Karpas-422 (cell line): ENCODE measurements at places on chromosomes 12 and 14. TPM values are rescaled to one million over a fixed set of nuclear protein-coding genes. Genes with fewer than 3 reads are reported as not detected.

- no peak overlapping the region for H3K27ac ChIP-seq
- H3K27me3 ChIP-seq: no peaks in the 10 kb centered on the region
- DNase-seq: no peak
- no peak overlapping the region for H3K4me3 ChIP-seq
Measured at GRCh38 chr14:76726551-76726970, 34.7 kb upstream of the VASH1 start.

- no peak for DNase-seq
- no peaks in the 10 kb centered on the region for H3K27me3 ChIP-seq
- no peak overlapping the region for H3K27ac ChIP-seq
- no peaks in the 10 kb centered on the region for H3K36me3 ChIP-seq
Measured at GRCh38 chr12:120994589-120995337, 16.4 kb downstream of the HNF1A start.

DNA sequence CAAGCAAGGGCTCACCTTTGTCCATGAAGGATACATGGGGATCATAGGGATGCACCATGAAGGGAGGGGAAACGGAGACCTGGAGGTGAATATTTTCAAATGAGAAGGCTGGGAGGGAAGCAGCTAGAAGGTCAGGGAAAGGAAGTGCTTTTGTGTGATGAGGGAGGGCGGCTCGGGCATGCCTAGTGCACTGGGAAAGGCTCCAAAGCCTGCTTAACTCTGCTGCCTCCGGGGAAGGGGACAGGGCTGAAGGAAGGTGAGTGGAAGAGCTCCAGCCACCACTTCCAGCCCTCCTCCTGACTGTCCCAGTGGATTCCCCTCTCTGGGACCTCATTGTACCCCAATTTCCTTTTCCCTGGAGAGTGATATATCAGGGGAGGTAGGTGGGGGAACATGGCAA, 149.4 kb upstream of the PRMT8 start:
- no peaks in the 10 kb centered on the region for H3K36me3 ChIP-seq
- H3K27me3 ChIP-seq: no peaks in the 10 kb centered on the region
- H3K27ac ChIP-seq: no peak overlapping the region
- H3K4me3 ChIP-seq: no peak overlapping the region

RBP5 gene
- not detected in 2 replicates for total RNA-seq

C12orf50 gene
- 0.18 TPM in 1 of 2 replicates, not detected in the other for total RNA-seq
